Retina (tissue), 1 donor: ENCODE measurements at places on chromosomes 6 and 20.

DNA sequence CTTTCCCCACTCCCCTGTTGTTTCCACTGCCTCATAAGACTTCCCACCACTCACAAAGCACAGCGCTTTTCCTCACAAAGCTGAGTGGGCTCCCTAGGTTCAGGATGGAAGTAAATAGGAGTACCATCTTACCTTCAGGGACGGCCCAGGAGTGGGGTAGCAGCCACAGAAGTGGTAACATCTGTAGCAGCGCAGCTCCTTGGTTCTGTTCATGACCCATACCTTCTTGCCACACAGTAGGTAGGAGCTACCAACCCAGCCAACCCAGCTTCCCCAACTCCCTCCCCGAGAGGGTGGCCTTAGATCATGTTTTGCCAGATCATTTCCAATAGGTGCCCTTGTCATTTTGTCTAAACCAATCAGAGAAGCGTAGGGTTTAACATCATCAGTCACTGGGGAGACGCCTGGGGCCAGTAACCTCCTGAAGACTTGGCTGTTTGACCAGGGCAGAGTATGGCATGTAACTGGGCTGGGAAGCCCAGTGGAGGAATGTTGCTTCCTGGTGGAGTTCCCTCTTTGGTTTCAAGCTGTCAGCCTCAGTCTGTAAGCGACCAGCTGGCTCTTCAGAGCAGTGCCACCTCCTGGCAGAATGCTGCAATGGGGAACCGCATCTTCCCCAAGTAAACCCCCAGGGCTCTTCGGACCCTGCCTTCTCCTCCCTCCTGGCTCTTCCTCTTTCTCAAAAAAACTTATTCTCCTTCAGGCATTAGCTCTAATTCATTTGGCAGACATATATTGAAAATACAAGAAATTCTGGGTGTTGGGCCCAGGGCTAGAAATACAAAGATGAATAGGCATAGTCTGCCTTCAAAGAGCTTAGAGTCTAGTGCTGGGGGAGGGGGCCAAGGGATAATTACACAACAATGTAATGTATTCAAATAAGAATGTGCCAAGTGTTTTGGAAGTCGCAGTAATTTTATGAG, at the start of gene HLA-DMA:
HLA-DMA (minus strand) TSS at position 281 of the 923 bp plus-strand sequence; CDS start at position 220, 61 bp downstream.
- DNase-seq, result peak; percentile 46

- no peak for DNase-seq
Observed at GRCh38 chr6:95819939-95820338, 195.8 kb upstream of the FUT9 start.

GRCh38 chr20:57167971-57168701, 98.3 kb downstream of the BMP7 start:
- DNase-seq, result peak; percentile 35

GRCh38 chr20:44496976-44497375, 21.3 kb downstream of the TTPAL start:
- no peak for DNase-seq

GRCh38 chr6:157774153-157775135, 48.6 kb upstream of the SNX9 start:
- peak; percentile 9 for DNase-seq

- DNase-seq, result no peak
Observed at GRCh38 chr20:33584976-33585375, 77.2 kb upstream of the C20orf144 start.

- no peak for DNase-seq
Observed at GRCh38 chr6:43716099-43716498, 28.5 kb upstream of the MRPS18A start.

DNA sequence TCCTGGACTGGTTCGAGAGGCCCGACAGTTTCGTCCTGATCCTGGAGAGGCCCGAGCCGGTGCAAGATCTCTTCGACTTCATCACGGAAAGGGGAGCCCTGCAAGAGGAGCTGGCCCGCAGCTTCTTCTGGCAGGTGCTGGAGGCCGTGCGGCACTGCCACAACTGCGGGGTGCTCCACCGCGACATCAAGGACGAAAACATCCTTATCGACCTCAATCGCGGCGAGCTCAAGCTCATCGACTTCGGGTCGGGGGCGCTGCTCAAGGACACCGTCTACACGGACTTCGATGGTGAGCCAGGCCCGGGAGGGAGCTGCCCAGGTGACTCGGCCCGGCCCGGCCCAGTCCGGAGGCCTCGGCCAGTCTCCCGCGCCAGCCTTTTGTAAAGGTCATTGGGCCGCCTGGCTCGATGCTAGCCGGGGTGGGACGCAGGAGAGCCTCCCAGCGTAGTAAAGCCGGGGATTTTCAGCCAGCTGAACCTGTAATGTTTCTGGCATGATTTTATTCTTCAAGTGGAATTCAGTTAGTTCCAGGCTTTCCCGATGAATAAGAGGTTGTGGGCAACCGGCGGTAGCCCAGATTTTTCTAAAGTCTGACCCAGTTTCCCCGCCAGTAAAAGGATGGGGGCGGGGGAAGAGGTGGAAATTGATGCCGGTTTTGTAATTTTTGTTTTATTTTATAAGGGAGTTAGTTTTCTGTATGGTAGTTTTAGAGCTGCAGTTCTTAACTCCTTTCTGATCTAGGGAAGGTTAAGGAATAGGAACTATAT, 1.4 kb downstream of the PIM1 start:
- DNase-seq, result peak; percentile 69

GRCh38 chr6:36347621-36348020, 10.9 kb upstream of the BNIP5 start:
- no peak for DNase-seq

DNA sequence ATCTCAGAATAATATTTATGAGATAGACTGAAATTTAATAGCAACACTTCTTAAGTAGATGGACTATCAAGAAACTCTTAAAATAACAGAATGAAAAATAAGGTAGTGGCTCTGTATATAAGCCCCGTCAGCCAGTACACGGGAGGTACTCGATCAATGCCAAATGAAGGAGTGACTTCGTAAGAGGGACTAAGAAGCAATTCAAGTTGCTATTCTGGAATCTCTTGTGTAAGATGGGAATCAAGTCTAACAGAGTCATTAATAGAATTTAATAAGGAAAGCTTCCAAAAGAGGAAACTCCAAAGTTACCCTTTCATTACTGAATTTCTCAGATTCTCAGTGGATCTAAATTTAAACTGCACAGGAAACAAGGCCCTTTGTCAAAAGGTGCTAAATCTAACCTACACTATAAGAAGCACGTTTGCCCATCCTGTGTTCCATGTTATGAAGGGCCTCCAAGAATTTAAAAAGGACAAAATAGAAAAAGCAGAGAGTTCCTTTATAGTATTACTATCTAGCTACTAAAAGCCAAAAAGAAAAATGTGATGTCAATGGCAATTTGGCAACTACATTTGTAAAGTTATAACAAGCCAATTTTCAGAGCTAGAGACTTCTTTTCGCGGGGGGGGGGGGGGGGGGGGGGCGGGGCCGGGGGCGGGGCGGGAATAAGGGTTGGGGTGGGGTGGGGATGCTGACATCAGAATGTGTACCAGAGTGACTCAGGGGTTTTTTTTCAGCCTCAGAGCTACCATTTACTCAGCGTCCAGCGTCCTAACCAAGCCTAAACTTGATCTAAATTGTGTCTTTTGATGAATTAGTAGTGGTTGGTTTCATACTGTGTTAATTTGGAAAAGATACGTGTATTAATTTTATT, 200.6 kb downstream of the GMPR start:
- DNase-seq, result no peak
